Stimulated activated CD4-positive, alpha-beta T cell treated with anti-CD3 and anti-CD28 coated beads, Interleukin-2, amount 100 ng/mL, for 24 hours (primary cell): ENCODE measurements at places on chromosomes 7 and 10.

DNA sequence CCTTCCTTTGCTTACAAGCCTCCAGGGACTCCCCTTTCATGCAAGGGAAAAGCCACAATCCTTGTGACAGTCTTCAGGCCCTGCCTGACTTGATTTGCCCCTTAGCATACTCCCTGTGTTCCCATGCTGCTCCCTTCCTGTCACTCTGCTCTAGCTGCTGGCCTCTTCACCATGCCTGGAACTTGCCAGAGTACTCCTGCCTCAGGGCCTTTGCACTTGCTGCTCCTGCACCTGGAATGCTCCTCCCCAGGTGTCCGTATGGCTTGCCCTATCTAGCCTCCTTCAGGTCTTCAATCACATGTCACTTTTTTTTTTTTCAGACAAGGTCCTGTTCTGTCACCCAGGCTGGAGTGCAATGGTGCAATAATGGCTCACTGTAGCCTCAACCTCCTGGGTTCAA lies 22.8 kb upstream of the GOLGA7B start:
- DNase-seq, result no peak

DNA sequence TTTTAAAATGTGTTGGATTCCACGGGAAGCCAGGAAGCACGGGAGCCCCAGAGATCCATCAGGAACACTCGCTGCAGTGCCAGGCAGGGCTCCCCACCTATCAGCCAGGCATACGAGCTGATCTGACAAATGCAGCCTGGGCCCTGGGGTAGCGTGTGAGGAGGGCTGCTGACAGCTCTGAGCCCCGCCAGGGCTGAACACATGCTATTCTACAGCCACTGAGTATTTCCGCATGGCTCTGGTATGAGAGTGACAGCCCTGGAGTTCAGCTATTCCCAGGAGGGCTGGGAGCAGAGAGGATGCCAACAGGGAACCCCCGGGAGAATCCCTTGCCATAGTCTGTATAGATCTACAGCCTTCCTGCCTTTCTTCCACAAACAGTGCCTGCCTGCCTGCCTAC lies 237.3 kb upstream of the ZMIZ1 start:
- no peak for DNase-seq

GRCh38 chr10:68955355-68955831 lies 577 bp upstream of the DDX21 start:
- DNase-seq, result peak; percentile 34

GRCh38 chr10:10367264-10367663 lies 650.4 kb upstream of the CELF2 start:
- DNase-seq, result no peak

GRCh38 chr10:95792211-95792780 lies 36.3 kb downstream of the ENTPD1 start:
- DNase-seq, result no peak

DNA sequence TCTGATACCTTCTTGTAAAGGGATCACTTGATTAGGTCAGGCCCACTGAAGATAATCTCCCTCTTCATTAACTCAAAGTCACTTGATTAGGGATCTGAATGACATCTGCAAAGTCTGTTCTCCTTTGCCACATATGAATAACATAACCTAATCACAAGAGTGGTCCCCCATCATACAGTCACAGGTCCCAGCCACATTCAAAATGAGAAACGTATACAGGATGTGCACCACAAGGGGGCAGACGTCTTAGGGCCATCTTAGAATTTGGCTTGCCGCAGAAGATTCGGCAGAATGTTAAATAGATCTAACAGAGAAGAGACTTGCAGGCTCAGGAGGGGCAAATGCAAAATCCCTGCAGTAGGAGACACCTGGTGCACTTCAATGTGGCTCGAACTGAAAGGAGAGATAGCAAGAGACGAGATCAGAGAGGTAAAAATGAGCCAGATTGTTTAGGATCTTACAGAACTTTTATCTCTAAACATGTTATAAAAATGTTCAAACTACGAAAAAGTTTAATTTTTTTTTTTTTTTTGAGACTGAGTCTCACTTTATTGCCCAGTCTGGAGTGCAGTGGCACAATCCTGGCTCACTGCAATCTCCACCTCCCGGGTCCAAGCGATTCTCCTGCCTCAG lies 10.4 kb upstream of the SMC3 start:
- DNase-seq, result peak; percentile 75
